ENCODE measurements at places on chromosomes 5 and 9.

- no peak for DNase-seq
These were observed 321.1 kb downstream of the PLK2 start for GRCh38 chr5:58138791-58139190.

DNA sequence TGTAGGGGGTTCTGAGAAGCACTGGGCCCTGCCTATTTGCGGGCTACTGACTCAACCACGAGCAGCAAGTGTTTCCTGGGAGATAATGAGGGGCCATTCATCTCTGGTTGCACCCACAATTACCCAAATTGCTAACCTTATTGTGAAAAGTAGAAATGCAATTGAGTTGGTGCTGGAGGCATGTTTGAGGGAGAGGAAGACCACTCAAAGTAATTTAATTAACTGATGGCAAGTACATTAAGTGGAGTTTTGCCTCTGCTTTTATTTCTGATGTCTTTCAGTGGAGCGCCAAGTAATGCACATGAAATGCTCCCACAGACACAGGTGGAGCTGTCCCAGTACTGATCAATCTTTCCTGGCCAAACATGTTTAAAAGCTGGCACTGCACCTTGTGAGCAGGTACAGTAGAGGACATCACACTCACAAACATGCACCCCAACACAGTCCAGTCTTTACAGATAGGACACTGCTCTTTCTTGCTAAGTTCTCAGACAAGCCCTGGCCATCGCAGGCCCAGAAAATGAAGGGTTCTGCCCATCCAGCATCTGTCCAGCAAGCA is 195.4 kb downstream of the HSPA4 start:
- DNase-seq = no peak

- DNase-seq = peak; percentile 40
These were observed 27.6 kb downstream of the COL15A1 start for GRCh38 chr9:98971168-98971914.

GRCh38 chr5:38265546-38266179 is 7.3 kb downstream of the EGFLAM start:
- DNase-seq = peak; percentile 92

GRCh38 chr9:137465000-137465719 is 6.0 kb upstream of the NSMF start:
- DNase-seq = no peak

DNA sequence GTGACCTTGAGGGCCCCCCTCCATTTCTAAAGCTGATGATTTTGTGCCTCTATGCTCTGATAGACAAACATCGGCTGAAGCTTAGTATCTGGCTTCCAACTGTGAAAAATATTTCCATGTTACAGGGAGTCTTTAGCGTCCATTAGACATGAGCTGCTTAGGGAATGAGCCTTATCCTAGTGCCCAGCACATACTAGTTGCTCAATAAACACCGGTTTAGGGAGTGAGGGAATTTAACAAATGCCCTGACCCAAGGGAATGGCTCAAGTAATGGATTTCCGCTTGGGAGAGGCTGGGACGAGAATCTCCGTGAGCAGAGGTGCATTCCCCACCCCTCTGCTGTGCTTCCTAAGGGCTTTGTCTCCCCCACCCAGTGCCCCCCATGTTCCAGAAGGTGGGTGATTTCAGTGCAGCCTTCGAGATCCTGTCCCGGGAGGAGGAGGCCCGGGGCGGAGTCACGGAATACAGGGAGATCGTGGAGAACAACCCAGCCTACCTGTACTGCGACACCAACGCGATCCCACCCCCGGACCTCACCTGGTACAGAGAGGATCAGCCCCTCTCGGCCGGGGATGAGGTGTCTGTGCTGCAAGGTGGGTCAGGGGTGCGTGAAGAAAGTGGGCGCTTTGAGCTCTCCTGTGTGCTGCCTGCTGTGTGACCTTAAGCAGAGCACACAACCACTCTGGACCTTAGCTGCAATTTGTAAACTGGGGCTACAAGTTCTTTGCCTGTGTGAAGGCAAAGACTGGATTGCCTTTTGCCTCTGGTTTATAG is 65.7 kb upstream of the ASS1 start:
- no peak for DNase-seq

GRCh38 chr5:71886406-71886805 is 167.3 kb downstream of the CARTPT start:
- no peak for DNase-seq

DNA sequence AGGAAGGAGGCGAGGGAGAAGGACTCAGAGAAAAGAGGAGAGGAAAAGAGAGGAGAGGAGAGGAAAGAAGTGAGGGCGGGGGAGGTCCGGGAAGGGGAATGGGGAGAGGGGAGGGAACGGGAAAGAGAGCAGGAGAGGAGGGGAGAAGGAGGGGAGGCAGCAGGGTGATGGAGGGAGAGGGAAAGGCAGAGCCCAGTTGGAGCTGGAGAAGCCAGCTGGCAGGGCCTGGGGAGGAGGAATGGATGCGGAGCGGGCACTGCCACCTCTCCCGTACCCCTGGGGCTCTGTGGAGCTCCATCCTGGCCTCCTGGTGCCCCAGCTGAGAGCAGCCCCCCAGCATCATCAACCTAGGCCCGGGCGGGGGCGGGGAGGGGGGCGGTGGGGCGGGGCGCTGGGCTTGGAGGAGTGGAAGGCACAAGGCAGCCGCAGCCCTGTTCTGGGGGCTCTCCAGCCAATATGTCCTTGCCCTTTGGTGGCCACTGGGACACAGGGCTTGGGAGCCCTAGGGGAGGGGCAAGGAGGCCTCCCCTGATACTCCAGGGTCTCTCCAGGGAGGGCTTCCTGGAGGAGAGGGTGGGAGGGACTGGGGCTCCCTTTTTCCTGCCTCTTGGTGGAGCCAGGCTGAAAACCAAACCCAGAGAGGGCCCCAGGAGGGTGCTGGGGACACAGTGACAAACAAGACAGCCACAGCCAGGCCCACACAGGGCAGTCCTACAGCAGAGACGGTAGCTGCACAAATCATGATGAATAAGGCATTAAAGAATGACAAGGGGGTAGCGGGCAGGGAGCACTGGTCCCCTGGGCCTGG is 123.7 kb downstream of the C9orf50 start:
- DNase-seq = no peak

- DNase-seq = peak; percentile 76
These were observed 735 bp downstream of the PTGR1 start for GRCh38 chr9:111598733-111599091.

DNA sequence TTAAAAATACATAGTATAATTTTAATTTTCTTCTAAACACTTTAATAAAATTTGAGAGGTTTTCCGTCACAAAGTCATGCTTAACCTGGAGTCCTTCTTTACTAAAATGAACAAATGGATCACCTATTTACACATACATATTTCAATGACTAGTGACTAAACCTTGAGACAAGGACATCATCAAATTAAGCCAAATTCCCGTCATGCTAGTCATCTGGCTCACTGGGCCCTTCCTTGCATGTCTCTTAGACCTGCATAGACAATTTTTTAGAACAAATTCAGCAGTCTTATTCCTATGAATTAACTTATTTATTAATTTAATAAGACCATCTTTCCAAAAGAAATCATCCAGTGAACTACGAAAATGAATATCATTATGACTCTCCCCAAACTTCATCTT is 26.6 kb downstream of the ERAP2 start:
- no peak for DNase-seq

DNA sequence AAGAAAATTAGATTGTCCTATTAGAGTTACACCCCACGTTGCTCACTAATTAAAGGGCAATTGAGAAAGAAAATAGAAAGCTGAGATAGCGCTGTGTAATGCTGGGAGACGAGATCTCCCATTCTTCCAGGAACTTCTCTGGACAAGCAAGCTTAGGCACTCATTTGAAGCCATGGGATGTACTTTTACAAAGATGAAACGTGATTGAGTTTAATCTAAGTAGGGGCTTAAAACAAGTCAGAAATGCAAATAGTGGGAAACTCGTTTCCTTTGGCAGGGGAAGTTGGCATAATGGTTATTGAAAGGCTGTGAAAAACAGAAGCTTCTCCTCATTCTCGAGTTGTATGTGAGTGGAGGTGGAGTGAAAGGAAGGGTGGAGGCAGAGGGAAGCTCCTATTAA is 3.7 kb downstream of the PRDM6 start:
- no peak for DNase-seq

- no peak for DNase-seq
These were observed 13.6 kb upstream of the S100Z start for GRCh38 chr5:76836181-76836580.

GRCh38 chr5:156396063-156396829 is 69.3 kb downstream of the SGCD start:
- DNase-seq = no peak

DNA sequence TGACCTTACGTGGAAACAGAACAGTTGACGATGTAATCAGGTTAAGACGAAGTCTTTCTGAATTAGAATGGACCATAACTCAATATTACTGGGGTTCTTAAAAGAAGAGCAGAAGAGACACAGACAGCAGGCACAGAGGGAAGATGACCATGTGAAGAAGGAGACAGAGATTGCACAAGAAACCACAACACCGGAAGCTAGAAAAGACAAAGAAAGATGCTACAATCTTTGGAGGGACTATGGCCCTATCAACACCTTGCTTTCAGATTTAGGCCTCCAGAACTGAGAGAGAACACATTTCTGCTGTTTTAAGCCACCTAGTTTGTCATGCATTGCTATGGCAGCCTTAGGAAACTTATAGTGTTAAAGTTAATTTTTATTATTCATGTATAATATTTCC is 27.1 kb downstream of the CDH9 start:
- no peak for DNase-seq

DNA sequence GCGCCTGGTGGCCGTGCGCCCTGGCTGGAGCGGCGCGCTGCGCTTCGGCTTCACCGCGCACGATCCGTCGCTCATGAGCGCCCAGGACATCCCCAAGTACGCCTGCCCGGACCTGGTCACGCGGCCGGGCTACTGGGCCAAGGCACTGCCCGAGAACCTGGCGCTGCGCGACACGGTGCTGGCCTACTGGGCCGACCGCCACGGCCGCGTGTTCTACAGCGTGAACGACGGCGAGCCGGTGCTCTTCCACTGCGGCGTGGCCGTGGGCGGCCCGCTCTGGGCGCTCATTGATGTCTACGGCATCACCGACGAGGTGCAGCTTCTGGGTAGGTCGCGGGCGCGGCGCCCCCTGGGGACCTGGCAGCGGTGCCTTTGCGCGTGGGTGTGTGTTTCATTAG is 28.9 kb downstream of the NEURL1B start:
- DNase-seq = no peak

DNA sequence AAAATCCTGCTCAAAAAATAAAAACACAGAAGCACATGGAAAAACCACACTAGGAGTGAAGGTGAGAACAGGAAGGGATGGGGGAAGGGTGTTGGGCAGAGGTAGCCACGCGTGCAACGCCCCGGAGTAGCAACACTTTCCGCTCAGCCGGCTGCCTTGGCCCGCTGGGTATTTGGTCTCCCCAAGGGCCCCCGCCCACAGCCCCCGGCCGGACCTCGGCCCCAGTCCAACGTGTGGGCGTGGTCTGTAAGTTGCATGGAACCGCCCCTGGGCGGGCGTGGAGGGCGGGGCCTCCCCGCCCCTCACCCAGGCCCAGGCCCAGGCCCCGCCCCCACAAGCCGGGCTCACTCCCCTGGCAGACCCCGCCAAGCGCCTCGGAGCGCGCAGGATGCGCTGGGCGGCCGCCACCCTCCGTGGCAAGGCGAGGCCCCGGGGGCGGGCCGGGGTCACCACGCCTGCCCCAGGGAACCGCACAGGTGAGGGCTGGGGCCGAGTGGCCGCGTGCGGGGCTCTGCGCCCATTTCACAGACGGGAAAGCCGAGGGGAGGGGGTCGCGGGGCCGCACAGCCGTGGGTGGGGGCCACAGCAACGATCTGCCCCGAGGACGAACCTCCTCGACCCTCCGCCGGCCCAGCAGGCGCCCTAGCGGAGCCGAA is at the start of gene SUSD3:
SUSD3 (plus strand) TSS at position 347 of the 656 bp plus-strand sequence; CDS start at position 389, 42 bp downstream.
- peak; percentile 76 for DNase-seq

GRCh38 chr9:3887221-3887653 is 361.4 kb upstream of the RFX3 start:
- peak; percentile 29 for DNase-seq

DNA sequence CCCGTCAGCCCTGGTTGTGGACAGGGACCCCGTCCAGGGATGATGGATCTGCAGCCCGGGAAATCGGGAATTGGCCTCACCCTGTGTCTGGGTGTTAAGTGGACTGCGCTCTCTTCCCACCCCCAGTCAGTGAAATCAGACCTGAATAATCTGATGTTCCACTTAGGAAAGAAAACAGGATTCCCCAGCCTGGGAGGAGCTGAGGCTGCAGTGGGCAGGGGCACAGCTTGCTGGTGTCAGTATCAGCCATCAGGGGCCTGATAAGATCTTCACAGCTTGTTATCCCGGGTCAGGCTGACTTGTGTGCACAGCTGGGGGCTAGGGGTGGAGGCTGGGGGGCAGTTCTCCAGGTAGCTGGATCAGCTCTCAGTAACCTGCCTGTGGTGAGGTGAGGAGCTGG is 29.1 kb downstream of the LMX1B start:
- no peak for DNase-seq

DNA sequence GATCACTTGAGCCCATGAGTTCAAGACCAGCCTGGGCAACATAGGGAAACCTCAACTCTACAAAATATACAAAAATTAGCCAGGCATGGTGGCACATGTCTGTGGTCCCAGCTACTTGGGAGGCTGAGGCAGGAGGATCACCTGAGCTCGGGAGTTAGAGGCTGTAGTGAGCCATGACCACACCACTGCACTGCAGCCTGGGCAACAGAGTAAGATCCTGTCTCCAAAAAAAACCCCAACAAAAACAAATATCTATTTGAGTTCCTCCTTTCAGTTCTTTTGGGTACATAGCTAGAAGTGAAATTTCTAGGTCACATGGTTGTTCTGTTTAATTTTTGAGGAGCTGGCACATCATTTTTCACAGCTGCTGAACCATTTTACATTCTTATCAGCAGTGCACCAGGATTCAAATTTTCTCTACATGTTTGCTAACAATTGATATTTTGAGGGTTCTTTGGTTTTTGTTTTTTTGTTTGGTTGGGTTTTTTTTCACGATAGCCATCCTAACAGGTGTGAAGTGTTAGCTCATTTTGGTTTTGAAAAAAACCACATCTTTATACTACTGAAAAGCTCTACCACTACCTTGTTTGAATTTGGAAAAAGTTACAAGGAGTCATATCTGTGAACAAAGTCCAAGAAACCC is 176.9 kb upstream of the SLC12A2 start:
- no peak for DNase-seq

GRCh38 chr9:130332384-130332926 is 66.9 kb downstream of the HMCN2 start:
- DNase-seq = no peak

- no peak for DNase-seq
These were observed 24.1 kb downstream of the SARDH start for GRCh38 chr9:133713960-133714495.

DNA sequence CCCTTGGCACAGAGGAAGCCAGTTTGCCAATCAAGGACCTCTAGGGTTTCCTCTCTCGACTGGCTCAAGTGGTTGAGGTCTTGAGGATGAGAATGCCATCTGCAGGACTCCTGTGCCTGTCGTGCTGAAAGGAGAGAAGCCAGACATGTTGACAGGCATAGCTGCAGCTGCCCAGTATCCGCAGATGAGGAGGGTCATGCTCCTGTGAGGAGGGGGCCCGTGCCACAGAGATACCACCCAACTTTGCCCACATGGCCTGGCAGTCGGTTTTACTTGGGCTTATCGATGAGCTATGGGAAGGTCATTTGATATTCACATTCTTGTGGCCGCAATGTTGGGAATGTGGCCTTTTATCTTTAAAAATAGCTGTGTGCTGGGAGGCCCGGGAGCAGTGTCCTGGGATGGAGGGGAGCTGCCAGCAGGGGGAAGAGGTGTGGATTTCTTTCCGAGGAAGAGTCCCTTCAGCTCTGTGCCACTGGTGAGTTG is 17.4 kb downstream of the FRMPD1 start:
- no peak for DNase-seq
